G401 (cell line): ENCODE measurements at places on chromosomes 3 and 15.

- no peak for DNase-seq
Measured at GRCh38 chr3:126476166-126477060, 722 bp upstream of the ZXDC start.

DNA sequence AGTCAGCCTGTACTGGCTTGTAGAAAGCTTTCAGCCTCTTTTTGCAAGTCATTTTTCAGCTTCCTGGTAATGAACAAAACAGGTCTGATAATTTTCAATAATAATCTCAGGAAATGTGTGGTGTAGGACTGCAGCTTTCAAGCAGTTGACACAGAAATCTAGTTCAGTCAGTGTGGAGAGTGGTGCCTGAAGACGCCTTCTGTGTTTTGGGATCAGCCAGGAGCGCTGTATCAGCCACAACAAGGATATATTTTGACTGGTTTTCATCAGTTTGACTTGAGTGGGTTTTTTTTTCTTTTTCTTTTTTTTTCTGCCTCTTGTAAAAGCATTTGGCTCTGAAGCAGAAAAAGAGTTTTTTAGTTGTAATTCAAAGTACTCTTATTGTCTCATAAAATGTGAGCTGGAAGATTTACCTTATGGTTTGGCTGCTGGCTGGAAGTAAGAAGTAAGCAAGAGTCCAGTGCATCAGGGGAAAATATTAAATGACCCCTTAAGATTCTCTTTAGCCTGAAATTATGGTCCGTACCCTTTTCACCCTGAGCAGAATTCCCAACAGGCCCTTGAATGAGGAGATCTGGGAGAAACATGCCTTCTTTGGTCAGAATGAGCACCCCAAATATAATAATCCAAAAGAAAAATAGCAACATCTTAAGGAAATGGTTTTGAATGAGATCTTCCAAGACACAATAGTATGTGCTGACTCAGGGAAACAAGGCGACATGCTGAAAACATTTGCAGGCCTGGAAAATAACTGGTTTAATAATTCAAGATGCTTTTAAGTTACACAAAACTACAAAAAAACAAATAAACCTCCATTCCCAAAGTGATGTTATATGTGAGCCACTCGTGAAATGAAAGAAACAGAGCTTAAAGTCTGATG, 332.7 kb upstream of the ADAMTS9 start:
- DNase-seq, result peak; percentile 6

DNA sequence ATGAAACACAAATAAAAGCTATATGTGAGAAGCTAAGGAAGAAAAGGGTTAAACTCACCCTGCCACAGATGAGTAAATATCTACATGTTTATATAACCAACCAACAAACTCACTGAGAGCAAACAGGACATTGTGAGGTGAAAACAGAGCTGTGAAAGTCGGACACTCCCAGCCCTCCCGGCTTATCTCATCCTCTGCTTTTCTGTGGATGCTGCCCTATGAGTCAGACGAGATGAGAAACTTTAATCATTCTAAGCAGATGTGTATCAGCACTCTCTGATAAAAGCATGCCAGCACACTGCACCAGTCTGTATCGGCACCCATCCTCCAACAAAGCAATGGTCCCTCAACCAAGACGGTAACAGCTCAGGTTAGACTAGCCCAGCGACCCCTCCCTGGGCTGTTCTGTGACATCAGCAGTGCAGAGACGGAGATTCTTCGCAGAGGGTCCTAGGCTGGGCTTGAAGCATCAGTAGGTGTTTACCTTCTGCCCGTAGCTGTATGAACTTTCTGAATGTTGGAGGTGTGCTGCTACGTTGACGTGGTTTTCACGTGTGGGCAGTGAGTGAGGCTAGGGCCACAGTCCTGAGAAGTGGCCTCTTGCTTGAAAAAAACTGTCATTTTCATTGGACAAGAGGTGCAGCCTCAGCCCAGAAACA, 119.8 kb upstream of the ALDH1A3 start:
- DNase-seq, result no peak

DNA sequence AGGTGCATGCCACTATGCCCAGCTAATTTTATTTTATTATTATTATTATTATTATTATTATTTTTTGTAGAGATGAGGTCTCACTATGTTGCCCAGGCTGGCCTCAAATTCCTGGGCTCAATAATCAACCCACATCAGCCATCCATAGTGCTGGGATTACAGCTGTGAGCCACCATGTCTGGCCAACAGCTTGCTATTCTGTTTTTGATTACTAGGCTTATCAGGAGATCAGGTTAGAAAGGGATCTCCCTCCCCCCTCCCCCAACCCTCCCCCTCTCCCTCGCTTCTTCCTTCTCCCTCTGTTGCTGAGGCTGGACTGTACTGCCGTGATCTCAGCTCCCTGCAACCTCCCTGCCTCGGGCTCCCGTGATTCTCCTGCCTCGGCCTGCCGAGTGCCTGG, 8.6 kb downstream of the CLN6 start:
- DNase-seq, result no peak

- DNase-seq, result peak; percentile 83
Measured at GRCh38 chr3:158727206-158728060, 4.8 kb downstream of the RARRES1 start.

DNA sequence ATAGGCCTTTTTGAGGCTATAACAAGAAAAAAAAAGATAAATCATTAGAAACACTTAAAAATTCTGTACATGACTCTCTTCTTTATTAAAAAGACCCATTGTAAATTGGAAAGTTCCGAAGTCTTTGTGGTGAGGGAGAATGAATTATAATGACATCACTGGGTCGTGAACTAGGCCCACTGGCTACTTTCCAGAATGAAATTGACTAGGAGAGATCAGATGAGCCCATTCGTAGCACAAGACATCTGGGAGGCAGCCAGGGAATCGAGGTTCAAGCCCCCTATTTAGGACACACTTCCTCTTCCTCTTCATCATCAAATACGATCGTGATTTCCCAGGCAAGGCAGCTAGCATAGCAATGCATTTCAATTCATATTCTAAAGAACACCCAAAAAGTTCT, 889.8 kb upstream of the NR2F2 start:
- no peak for DNase-seq

GRCh38 chr3:13785853-13786436, 93.9 kb downstream of the WNT7A start:
- DNase-seq, result peak; percentile 8

DNA sequence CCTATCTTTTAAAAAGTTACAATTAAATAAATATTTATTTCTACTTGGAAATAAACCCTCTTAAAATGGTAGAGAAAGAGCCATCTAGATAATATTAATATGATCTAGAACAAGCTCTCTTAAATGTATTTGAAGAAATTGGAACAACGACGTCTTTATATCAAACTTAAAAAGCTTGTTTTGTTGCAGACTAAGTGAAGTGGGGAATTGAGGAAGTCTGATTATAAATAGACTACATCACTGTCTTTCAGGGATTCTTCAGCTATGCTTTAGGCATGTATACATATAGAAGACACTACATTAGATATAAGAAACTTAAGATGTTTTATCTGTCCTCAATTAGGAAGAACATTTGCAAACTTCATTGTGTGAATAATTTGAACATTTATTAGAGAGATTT, 1.8 kb downstream of the BCHE start:
- DNase-seq, result no peak

GRCh38 chr3:17234382-17234781, 349.6 kb downstream of the PLCL2 start:
- no peak for DNase-seq
